Amniotic epithelial cell (primary cell): ENCODE measurements at places on chromosomes 5 and 9.

DNA sequence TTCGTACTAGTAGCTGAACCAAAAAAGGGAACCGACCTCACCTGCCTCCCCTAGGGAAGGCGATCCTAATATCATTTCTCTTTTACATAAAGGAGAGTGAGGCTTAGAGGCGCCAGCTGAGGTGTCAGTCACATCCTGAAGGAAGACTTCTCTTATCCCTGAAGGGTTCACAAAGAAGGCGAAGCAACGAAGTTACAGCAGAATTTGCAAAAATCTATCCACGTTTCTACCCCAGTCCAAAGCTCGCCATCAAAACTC is 598 bp upstream of the KIAA1191 start:
- no peak for DNase-seq

GRCh38 chr5:172303162-172303561 is 19.6 kb upstream of the UBTD2 start:
- DNase-seq: no peak

DNA sequence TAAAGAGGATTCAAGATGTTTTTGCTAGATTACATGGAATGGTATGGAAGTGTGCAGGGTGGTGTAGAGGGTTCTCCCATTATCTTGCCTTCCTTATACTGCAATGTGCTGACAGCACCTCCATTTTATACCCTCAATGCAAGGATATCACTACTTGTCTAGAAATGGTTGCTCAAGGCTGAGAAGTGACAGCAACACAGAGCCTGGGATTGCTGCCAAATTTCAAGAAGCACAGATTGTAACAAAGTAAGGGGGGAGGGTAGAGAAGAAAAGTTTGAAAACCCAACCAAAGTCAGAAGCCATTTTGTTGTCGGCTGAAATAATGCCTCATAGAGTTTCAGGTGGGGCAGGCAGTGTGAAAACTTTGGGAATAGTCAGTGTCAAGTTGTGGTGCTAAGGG is 29.8 kb downstream of the PCDHAC2 start:
- DNase-seq: no peak

DNA sequence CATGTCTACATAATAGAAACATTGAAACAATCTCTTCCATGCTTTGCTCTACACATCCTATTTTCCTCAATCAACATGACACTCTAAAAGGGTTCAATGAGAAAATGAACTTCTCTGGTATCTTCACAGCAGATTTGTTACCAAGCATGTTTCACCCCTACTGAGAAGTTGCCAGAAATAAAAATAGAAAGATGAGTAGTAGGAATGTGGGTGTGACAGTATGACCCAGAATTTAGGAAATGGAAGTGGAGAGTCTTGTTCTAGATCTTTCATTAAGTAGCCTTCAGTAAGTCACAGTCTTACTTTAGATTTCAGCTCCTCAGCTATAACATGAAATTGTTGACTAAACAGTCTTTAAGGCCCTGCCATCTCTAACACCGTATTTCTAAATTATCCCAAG is 581.8 kb downstream of the EFNA5 start:
- no peak for DNase-seq

- no peak for DNase-seq
These were observed 1.6 kb downstream of the BICD2 start for GRCh38 chr9:92762781-92763708.

DNA sequence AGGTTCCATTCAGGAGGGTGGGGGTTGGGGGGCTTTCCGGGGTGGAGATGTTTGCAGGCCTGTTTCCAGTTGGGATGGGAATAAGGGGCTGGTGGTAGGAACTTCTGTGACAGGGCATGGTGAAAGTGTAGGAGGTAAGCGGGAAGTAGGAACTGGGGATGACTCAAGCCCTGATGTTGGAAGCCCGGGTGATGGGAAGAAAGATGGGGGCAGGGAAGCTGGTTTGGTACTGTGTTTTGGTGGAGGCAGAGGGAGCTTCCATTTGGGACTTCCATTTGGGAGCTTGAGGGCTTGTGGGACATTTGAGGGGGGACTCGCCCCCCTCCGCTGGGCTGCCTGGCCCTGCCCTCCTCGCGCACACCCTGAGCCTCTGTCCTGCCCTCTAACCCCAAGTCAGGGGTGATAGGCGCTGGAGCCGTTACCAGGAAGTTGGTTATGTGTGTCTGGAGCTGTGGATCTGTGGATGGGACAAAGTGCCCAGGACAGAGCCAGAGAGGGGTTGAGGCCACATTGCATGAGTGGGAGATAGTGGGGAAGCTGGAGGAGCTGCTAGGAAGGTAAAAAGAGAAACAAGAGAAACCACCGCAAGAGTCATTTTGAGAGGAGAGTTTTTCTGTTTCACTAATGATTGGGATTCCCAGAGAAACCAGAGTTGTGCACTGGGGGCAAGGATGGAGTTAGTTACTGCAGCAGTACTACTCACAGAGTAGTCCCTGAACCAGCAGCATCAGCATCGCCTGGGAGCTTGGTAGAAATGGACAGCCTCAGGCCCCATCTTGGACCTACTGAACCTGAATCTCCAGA is 6.6 kb downstream of the RGS14 start:
- DNase-seq: peak; percentile 40

DNA sequence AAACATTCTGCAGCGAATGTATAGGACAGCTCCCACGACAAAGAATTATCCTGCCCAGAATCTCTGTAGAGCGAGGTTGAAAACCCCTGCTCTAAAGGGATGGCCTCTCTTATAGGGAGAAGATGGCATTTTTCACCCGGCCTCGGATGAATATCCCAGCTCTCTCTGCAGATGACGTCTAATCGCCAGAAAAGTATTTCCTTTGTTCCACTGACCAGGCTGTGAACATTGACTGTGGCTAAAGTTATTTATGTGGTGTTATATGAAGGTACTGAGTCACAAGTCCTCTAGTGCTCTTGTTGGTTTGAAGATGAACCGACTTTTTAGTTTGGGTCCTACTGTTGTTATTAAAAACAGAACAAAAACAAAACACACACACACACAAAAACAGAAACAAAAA is 17.4 kb upstream of the RARS1 start:
- peak; percentile 84 for DNase-seq

DNA sequence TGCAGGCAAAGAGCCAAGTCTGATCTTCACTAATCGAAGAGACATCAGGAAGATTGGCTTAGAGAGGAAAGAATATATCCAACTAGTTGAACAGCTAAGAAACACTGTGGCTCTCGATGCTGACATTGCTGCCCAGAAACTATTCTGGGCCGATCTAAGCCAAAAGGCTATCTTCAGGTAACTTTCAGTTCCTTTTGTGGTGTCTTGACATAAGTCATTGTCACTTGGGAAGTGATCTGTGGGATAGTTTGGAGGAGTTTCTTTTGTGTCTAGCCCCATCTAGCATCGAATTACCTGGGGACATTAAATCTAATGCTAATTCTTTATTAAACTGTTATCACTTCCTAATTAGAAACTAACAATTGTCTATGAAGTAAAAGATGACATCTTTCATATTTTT is 24.0 kb downstream of the VLDLR start:
- no peak for DNase-seq

- DNase-seq: no peak
These were observed 21.6 kb downstream of the AMBP start for GRCh38 chr9:114056527-114056926.

DNA sequence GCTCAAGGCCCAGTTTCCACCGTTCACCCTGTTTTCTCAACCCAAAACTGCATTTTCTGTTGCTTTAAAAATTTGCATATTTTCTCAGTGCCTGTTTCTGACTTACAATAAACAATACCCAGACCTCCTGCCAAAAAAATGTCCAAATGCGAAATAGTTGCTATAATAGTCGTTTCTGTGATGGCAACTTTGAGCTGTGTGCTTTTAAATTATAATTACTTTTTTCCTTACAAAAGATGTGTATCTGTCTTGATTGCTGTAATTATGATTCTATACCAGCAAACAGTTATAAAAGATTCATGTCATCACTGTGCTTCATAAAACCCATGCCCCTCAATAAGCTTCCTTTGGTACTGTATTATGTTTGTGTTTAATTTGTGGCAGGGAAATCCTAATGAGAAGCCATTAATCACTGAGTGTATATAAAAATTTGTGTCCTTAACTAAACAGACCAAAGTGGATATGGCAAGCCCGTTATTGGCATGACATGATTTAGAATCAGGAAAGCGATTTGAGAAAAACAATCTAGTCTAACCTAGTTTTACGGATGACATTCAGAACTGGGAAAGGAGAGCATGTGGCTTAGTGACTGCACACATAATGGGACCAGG is 5.4 kb upstream of the SLC1A3 start:
- DNase-seq: no peak

- peak; percentile 70 for DNase-seq
These were observed at the start of gene CHSY3 for GRCh38 chr5:129904102-129904666. TSS of gene CHSY3 (plus strand) at chr5:129904465.

- no peak for DNase-seq
These were observed 28.7 kb upstream of the PDE8B start for GRCh38 chr5:77181596-77182304.

- DNase-seq: peak; percentile 74
These were observed 15.5 kb downstream of the TYRP1 start for GRCh38 chr9:12708562-12709298.

DNA sequence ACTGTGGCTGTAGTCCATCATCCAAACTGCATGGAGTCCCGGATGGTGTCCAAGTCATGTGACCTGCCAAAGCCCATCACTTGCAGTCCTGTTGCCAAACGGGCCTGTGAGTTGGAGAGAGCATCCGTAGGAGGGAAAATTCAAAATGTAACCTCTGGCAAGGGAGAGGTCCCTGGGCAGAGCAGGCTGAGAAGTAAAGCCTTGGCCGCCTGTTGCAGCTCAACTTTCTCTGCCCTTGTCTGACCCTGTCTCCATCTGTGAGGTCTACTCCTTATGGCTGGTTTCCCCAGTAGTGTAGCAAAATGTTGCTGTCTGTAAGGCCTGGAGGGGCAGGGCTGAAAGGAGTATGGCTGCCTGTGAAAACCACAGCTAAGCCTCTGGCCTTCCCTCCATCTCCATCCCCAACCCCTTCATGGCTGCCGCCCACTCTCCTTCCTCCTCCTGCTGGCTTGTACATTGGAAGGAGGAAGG is 163.5 kb downstream of the SEMA6A start:
- DNase-seq: no peak

DNA sequence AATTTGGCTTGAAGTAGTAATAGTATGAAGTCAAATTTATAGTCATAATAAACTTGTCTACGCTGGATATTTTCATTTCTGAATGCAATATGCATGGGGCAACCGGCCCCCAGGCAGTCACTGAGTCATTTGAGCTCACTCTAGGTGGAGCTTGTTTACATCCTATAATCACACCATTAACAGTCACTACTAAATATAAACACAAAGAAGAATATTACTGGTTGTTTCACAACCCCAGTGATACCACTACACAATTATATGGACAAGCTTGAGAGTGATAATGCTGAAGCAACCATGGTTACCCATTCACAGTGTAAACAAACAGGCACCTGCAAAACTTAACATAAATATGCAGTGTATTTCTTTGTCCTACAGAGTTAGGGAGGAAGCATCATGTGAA is 68.7 kb downstream of the MARCHF3 start:
- DNase-seq: peak; percentile 82

DNA sequence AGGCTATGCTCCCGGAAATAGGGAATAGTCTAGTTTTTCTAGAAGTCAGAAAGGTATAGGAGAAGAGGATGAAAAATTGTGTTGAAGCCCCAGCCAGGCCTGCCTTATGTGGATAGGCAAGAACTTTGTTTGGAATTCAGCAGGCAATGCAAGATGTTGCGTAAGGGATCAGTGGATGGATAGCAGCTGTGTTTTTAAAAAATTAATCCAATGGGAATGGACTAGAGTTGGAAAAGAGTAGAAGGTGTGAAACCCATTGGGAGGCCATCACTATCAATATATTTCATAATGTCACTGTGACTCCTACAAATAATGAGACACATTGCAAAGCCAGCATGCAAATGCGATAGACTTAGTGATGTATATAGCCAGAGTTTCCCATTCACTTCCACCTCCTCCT is 281.9 kb downstream of the MARCHF11 start:
- peak; percentile 42 for DNase-seq

GRCh38 chr9:105930011-105930627 is 235.8 kb downstream of the TMEM38B start:
- DNase-seq: no peak

DNA sequence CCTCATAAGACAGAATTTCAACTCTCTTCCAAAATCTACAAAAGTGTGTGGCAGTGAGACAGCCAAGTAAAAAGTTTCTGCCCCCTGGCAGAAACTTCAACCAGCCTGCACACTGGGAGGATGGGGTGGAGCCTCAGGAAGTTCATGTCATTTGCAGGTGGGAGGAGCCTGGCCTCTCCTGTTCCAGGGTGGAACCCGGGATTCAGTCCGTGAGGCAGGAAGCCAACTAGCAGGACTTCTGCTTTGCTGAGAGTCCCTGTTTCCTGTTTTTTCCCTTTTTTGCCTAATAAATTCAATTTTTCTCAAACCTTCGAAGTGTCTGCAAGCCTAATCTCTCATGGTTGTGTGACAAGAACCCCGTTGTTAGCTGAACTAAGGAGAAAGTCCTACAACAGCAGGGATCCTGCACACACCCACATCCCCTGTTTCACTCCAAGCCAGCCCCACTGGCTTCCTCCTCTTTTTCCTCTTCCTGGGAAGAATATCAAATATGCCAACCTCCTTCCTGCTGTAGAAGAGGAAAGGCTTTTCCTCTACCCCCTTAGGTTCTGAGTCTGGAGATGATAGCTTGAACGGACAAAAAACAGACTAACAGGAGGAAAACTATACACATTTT is 69.3 kb downstream of the ALDH7A1 start:
- no peak for DNase-seq
